Stimulated activated CD8-positive, alpha-beta memory T cell treated with anti-CD3 and anti-CD28 coated beads, Interleukin-4, amount 100 ng/mL, for 1 hour (primary cell): ENCODE measurements at places on chromosomes 2 and 18.

- no peak for DNase-seq
Observed at GRCh38 chr18:67428158-67428557, 88.4 kb downstream of the DSEL start.

GRCh38 chr2:200533754-200534153 is 7.7 kb downstream of the SGO2 start:
- DNase-seq, result no peak

DNA sequence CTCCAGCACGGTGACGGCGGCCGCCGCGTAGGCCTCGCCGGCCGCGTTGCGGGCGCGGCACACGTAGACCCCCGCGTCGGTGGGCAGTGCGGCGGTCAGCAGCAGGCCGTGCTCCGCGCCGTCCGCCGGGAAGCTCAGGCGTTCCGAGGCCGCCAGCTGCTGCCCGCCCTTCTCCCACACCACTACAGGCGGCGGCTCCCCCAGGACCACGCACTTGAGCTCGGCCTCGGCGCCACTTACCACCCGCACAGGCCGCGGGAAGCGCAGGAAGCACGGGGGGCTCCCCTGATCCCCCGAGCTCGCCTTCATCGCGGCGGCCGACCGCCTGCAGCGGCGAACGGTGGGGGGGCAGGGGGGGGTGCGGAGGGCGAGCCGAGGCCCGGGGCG is 422 bp downstream of the OBSL1 start:
- no peak for DNase-seq

GRCh38 chr2:111675419-111676194 is 208.4 kb downstream of the ANAPC1 start:
- no peak for DNase-seq

- no peak for DNase-seq
Observed at GRCh38 chr2:45494275-45494977, 116.6 kb downstream of the SRBD1 start.

- DNase-seq, result peak; percentile 21
Observed at GRCh38 chr2:10382354-10383061, 65.6 kb downstream of the ODC1 start.

- no peak for DNase-seq
Observed at GRCh38 chr2:48145845-48146452, 239.7 kb upstream of the FBXO11 start.

DNA sequence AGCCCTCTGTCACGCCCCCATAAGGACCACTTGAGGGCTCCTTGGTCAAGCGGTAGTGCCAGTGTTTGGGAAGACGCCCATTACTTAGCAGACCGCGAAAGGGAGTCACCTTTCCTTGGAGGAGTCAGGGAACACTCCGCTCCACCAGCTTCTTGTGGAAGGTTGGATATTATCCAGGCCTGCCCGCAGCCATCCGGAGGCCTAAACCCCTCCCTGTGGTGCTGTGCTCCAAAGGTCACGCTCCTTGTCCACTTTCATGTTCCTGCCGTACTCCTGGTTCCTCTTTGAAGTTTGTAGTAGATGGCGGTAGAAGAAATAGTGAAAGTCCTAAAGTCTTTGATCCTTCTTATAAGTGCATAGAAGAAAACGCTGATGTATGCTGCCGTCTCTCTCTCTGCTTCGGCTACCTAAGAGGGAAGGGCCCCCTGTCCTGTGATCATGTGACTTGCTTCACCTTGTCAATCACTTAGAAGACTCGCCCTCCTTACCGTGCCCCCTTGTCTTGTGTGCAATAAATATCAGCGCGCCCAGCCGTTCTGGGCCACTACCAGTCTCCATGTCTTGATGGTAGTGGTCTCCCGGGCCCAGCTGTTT is 1.7 kb upstream of the CATIP start:
- DNase-seq, result no peak

DNA sequence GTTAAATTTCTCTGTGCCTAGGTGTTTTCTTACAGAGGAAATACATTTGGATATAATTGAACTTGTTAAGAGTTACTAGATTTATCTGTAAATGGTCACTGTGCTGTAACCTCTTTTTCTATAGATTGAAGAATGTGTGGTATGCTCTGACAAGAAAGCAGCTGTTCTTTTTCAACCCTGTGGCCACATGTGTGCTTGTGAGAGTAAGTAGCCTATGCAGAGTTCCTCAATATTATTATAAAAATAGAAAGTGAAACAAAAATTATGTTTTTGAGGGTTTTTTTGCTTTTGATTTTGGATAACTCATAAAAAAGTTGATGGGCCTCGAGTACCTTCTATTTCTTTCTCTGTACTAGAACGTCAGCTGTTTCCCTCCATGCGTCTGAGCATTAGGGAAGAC is 112.4 kb downstream of the MIB1 start:
- no peak for DNase-seq

- no peak for DNase-seq
Observed at GRCh38 chr2:99079226-99079625, 62.3 kb upstream of the C2orf15 start.

GRCh38 chr2:186612026-186612425 is 22.2 kb downstream of the ITGAV start:
- no peak for DNase-seq

DNA sequence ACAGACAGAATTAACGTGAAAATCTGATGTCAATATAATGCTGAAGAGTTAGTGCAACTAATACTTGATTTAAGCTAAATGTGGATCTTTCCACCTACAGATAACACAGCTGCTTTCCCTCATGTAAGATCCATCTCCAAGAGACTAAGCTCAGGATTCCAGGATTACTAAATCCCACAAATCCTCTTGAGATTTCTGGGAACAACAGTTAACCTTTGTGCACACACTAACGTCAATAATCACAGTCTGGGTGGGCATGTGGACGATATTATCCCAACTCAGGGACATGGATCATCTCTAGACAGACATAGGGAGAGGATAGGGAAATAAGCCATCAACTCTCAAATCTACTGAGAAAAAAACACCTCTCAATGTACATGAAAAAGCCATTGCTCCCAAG is 432.6 kb downstream of the SATB2 start:
- no peak for DNase-seq

DNA sequence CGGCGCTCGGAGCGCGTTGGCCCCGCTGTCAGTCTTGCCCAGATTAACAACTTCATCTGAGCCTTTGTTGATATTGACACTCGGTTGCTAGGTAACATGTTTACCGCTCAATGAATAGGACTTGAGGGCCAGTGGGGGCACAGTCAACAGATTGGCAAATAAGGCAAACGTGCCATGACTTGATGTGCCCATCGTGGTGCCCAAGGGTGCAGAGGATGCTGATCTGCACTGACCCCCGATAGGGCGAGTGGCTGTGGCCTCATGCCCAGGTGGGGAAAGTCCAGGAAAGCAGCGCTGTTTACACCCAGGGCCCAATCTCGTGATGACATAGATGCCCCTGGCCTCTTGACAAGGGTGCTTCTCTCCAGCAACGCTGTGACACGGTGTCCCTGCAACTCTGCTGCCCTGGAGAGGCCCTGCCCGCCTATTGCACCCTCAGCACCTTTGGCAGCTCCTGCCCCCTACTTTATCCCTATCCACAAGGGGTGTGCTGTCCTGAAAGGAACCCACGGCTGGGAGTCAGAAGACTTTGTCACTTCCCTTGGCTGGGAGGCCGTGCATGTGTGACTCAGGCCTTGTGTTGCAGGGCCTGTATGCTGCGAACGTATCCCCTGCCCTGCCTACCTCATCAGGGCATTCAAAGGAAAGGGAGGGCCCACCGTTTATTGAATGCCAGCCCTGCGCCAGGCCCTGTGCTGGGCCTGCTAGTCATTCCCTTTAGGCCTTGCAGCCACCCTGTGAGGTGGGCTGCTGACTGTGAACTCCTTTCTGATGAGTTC is 158.0 kb downstream of the INHBB start:
- DNase-seq, result no peak

GRCh38 chr2:116915673-116916072 is 898.8 kb upstream of the DDX18 start:
- no peak for DNase-seq
